ENCODE measurements at places on chromosomes 12 and 14. TPM values are rescaled to one million over a fixed set of nuclear protein-coding genes. Genes with fewer than 3 reads are reported as not detected.

DNA sequence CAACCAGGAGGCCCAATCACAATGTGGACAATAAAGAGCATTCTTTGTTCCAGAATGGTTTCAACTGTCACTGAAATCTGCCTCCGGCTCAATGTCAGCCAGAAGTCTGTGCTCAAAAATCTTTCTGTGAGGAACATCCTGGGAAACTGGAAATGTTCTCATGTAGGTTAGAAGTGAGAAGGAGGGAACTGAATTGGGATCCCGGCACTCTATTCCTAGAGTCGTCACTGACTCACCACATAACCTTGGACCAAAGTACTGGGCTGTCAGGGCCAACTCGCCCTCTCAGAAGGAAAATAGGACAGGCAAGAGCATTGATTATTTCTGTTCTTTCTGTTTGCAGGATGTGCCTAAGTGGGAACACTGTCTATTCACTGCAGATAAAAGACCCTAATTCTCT lies 57.6 kb downstream of the PRKAB1 start:
- no peaks in the 10 kb centered on the region for H3K36me3 ChIP-seq
- DNase-seq = no peak
- H3K4me1 ChIP-seq = no peaks in the 10 kb centered on the region
- H3K4me3 ChIP-seq = no peak overlapping the region
- H3K27me3 ChIP-seq = peaks cover 1% of the 10 kb centered on the region
- no peak overlapping the region for H3K27ac ChIP-seq

GRCh38 chr12:87883806-87884205 lies 145.4 kb downstream of the C12orf50 start:
- H3K4me3 ChIP-seq = no peak overlapping the region
- no peaks in the 10 kb centered on the region for H3K4me1 ChIP-seq
- no peaks in the 10 kb centered on the region for H3K27me3 ChIP-seq
- H3K27ac ChIP-seq = no peak overlapping the region
- no peaks in the 10 kb centered on the region for H3K36me3 ChIP-seq

DNA sequence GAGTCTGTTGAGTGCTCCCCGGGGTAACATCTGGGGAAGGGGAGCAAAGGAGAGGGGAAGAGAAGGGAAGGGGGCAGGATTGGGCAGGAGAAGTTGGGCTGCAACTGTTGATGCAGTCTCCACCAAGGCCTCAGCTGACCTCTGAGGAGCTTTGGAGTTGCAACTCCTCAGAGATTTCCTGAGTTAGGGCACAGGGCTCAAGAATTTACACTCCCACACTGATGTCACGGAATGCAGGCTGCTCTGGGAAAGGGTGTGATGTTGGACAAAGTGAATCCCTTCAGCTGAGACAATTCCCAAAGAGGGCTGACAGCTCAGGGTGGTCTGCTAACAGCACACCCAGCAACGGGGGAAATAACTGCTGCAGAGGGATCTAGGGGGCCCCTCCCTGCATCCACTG lies 295.6 kb downstream of the PCNX1 start:
- H3K4me3 ChIP-seq = no peak overlapping the region
- H3K4me1 ChIP-seq = no peaks in the 10 kb centered on the region
- DNase-seq = no peak
- peaks cover 11% of the 10 kb centered on the region for H3K36me3 ChIP-seq

DNA sequence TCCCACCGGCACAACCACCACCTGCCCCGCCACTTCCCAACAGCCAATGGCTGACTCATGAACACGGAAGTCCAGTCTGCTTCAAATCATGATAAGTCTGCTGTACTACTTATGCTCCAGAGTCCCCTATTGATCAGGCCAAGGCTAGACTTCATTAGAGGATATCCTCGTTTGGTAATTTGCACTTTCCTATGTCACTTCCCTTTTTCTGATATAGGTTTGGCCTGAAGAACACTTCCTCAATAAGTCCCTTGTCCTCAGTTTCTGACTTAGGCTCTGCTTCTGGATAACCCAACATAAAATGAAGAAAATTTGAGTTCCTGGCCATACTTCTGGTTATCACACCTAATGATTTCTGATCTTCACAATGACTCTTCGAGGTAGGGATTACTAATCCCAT lies 45.3 kb downstream of the IFNG-AS1 start:
- H3K4me1 ChIP-seq = no peaks in the 10 kb centered on the region
- no peak overlapping the region for H3K4me3 ChIP-seq
- no peak overlapping the region for H3K27ac ChIP-seq
- H3K27me3 ChIP-seq = no peaks in the 10 kb centered on the region
- H3K36me3 ChIP-seq = no peaks in the 10 kb centered on the region
- no peak for DNase-seq

GRCh38 chr14:99420711-99421110 lies 59.9 kb downstream of the SETD3 start:
- no peak overlapping the region for H3K4me3 ChIP-seq
- H3K4me1 ChIP-seq = peaks cover 7% of the 10 kb centered on the region
- no peaks in the 10 kb centered on the region for H3K27me3 ChIP-seq

GRCh38 chr14:101780887-101781239 lies 19.4 kb downstream of the PPP2R5C start:
- DNase-seq = no peak
- H3K27ac ChIP-seq = no peak overlapping the region
- H3K36me3 ChIP-seq = peaks cover 15% of the 10 kb centered on the region
- H3K4me3 ChIP-seq = peak overlapping the region; percentile 63
- H3K27me3 ChIP-seq = peaks cover 7% of the 10 kb centered on the region

The RFLNA gene
- total RNA-seq = 36.9 TPM

The COL2A1 gene
- 0.34 TPM for total RNA-seq

The LRRK2 gene
- not detected for total RNA-seq
